IMR-90 (cell line): ENCODE measurements at places on chromosomes 12 and 14.

- no peaks in the 10 kb centered on the region for H3K36me3 ChIP-seq
- H3K4me1 ChIP-seq = no peaks in the 10 kb centered on the region
- H3K27me3 ChIP-seq = no peaks in the 10 kb centered on the region
- H3K27ac ChIP-seq = no peak overlapping the region
- DNase-seq = no peak
Observed at GRCh38 chr12:73892201-73892600, 645.4 kb upstream of the ATXN7L3B start.

DNA sequence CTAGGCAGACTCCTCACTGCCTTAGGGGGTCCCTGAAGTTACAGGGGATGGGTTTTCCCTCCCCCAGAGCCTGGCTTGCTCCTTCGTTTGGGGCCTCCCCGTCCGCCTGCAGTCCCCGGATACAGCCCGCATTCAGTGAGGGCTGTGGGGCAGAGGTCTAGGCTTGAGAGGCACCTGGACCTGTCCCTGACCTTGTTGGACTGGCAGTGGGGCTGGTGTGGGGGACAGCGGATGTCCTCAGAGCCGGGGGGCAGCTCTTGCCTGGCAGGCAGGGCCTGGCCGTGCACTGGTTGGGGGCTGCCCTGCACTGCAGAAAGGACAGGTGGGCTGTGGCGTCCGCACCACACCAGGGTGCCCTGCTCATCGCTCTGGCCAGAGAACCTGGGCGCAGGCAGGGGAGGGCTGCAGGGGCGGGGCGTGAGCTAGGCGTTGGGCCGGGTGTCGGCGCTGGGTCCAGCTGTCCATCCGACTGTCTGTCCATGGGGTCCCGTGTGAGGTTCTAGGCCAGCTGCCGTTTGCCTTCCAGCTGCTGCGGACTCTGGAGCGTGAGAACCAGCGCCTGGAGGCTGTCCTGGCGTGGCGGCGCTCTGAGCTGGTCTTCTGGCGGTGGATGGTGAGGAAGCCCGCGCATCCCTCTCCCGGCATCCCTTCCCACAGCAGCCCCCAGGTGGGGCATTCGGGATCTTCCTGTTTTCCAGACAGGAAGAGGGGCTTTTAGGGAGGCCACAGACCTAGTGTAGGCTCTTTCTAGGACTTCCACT is 6.0 kb downstream of the TEDC1 start:
- H3K27me3 ChIP-seq = no peaks in the 10 kb centered on the region
- H3K4me1 ChIP-seq = no peaks in the 10 kb centered on the region
- no peak overlapping the region for H3K4me3 ChIP-seq
- no peaks in the 10 kb centered on the region for H3K36me3 ChIP-seq

GRCh38 chr14:69247676-69248440 is 12.1 kb upstream of the GALNT16 start:
- H3K27me3 ChIP-seq = peaks cover 9% of the 10 kb centered on the region
- no peaks in the 10 kb centered on the region for H3K36me3 ChIP-seq
- no peak overlapping the region for H3K4me3 ChIP-seq
- DNase-seq = peak; percentile 94
- peak overlapping the region; percentile 23; the same call in 1 of the 2 replicates for H3K27ac ChIP-seq

DNA sequence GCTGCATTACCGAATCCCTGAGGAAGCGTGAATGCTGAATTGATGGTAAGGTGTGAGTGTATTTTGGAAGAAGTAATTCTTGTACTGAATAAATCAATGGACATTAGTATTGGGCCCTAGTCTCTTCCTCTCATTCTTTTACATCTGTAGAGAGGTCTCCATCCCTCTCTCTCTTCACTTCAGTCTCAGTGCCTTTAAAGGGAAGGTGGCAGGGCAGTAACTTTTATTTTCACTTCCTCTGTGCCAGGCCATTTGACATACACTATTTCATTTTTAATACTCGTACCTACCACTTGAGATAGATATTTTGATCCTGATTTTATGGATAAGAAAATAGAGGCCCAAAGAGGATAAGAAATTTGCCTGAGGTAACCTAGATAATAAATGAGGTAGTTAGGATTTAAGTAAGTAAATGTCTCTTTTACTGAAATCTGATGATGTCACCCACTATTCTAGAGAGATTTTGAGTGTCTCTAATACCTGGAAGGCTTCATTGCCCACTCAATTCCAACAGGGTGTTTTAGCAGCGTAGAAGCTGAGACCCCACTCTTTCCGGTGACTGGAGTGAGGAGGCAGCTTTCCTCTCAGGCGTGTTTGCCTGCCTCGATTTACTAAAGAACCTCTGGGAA is 177.9 kb upstream of the PRICKLE1 start:
- H3K4me3 ChIP-seq = no peak overlapping the region
- H3K27ac ChIP-seq = no peak overlapping the region
- H3K27me3 ChIP-seq = no peaks in the 10 kb centered on the region; the same call in 1 of the 2 replicates

DNA sequence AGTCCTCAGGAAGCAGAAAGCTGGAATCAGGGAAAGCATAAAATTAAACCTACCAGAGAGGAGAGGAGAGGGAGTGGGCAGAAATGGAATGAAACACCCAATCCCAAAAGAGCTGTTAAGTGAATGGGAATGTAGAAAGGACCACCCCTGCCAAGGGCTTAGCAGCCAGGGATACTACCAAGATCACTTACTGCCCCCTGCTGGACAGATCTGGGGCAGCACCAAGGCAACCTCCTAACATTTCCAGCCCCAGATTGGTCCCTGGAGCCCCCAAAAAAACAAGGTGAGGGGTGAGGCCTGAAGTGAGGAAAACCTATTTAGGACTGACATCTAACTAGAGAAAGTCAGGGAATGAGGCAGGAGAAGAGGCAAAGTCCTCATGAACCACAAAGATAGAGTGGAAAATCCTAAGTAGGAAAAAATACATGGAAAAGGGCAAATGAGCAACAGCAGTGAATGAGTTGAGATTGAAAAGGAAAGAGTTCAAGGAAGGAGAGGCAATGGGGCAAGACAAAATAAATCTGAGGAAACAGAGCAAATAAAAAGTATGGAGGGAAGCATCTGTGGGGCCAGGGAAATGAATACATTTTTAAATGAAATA is 11.2 kb upstream of the FKBP11 start:
- peaks cover 64% of the 10 kb centered on the region for H3K36me3 ChIP-seq
- DNase-seq = peak; percentile 79
- H3K4me3 ChIP-seq = no peak overlapping the region

DNA sequence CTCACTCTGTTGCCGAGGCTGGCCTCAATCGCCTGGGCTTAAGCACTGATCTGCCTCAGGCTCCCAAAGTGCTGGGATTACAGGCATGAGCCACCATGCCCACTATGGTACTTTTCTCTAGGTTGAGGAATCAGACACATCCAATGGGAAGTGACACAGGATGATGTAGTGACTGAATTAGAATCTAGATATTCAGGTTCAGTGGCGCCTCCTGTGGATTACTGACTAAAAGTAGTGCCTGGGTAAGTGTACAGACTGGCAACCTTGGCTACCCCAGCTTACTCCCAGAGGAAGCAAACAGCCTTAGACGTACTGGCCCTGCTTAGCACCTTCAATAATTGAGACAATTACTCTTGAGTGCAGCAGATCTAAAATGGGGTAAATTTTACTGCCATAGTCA is 22.8 kb downstream of the GALNT8 start:
- DNase-seq = no peak
- H3K36me3 ChIP-seq = no peaks in the 10 kb centered on the region
- no peaks in the 10 kb centered on the region for H3K4me1 ChIP-seq

DNA sequence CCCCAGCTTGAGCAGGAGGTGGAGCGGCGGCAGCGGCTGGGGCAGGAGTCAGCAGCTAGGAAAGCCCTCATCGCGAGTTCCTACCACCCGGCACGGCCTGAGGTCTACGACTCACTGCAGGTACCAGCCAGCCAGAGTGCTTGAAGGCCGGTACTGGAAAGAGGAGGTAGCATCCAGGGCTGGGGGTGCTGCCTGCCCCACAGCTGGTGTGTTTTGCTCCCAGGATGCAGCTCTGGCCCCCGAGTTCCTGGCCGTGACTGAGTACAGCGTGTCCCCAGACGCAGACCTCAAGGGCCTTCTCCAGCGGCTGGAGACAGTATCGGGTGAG is 1.6 kb downstream of the OGFOD2 start:
- no peak for DNase-seq
- H3K36me3 ChIP-seq = peaks cover 5% of the 10 kb centered on the region
- H3K27ac ChIP-seq = no peak overlapping the region

- H3K27ac ChIP-seq = no peak overlapping the region
- no peaks in the 10 kb centered on the region for H3K36me3 ChIP-seq
- DNase-seq = no peak
Observed at GRCh38 chr14:101726954-101727302, 34.6 kb upstream of the PPP2R5C start.

GRCh38 chr14:50006141-50006540 is 110.2 kb downstream of the VCPKMT start:
- H3K4me1 ChIP-seq = peaks cover 30% of the 10 kb centered on the region
- H3K27me3 ChIP-seq = no peaks in the 10 kb centered on the region
- H3K36me3 ChIP-seq = no peaks in the 10 kb centered on the region

- H3K27ac ChIP-seq = no peak overlapping the region
- H3K36me3 ChIP-seq = no peaks in the 10 kb centered on the region
- no peak overlapping the region for H3K4me3 ChIP-seq
- DNase-seq = no peak
Observed at GRCh38 chr12:93081810-93082165, 152.7 kb upstream of the EEA1 start.

DNA sequence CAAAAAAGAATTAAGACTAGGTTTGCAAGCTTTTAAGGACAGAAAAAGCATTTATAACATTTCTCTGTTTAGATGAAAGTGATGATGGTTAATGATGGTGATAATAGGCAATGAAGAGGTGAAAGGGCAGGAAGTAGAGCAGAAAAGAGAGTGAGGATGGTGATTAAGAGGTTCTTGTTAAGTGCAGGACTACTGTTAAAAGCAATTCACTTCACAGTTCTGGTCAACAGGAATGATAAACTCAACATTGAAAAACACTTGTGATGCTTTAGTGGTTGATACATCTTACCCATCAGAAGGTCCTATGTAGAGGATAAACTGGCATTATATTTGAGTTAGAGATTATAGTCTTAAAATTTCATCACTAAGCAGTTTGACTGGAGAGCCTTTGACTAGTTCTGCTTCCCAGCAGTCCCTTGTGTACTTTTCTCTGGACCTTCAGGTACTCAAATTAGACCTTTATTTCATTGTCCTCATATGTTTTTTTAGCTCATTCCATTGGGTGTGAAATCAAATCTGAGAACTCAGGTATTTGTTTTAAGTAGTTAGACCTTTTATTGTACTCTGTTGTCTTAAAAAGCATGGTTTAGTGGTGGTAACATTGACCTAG is 10.9 kb downstream of the RAP1B start:
- H3K27ac ChIP-seq = no peak overlapping the region
- H3K27me3 ChIP-seq = no peaks in the 10 kb centered on the region
- no peak overlapping the region for H3K4me3 ChIP-seq
- peaks cover 19% of the 10 kb centered on the region for H3K4me1 ChIP-seq
- DNase-seq = no peak

DNA sequence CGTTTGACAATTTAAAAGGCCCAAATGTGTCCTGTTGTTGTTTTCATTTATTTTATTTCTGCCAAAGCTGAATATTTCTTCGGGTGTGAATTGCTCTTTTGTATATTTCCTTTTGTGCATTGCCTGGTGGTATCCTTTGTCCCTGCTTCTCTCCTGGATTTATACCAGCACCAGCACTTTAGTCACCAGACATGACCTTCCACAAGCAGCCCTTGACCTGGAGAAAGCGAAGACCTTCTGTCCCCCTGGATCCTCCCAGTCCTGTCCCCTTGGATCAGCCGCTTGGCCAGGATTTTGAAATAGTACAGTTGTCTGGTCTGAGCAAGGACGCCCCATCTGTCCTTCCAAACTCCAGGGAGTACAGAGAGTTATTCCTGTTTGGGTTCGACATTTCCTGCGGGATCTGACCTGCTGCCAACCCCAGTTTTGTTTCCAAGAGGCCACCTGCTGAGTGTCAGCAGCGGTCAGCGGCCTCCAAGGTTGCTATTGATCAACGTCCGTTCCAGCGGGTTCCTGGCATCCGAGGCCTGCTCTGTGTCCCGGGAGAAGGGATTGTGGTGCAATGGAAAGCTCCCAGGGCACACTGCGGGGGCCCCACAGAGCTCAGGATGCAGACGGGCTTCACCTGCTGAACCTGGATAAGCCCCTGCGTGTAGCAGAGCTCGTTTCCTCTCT is 45.1 kb upstream of the CHGA start:
- DNase-seq = no peak
- no peak overlapping the region for H3K4me3 ChIP-seq
- no peaks in the 10 kb centered on the region for H3K36me3 ChIP-seq
- peaks cover 31% of the 10 kb centered on the region for H3K27me3 ChIP-seq
- no peak overlapping the region for H3K27ac ChIP-seq
- no peaks in the 10 kb centered on the region for H3K4me1 ChIP-seq

DNA sequence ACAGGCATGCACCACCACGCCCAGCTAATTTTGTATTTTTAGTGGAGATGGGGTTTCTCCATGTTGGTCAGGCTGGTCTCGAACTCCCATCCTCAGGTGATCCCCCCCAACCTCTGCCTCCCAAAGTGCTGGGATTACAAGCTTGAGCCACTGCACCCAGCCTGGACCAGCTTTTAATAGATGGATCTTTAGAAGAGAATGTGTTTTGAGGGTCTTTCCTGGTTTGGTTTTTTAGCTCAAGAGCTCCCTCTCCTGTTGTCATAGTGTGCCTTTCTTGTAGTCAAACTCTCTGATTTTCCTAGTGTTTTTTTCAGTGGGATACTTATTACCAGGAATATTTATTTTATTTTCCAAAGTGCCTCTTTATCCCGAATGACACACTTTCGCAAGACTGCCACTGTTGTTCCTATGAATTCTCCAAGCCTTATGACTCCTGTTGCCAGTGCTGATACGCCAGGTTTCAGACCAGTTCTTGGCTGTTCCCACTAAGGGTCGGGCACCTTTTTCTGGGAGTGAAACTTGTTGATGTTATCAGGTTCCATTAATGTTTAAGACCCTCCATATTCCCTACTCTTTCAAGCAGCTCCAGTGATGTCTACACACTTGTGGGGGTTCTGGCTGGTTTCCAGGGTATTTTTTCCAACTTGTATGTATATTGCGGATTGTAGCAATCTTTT is 31.5 kb upstream of the LIMA1 start:
- peak; percentile 80 for DNase-seq
- H3K36me3 ChIP-seq = no peaks in the 10 kb centered on the region
- H3K27ac ChIP-seq = no peak overlapping the region
- H3K4me1 ChIP-seq = peaks cover 6% of the 10 kb centered on the region

DNA sequence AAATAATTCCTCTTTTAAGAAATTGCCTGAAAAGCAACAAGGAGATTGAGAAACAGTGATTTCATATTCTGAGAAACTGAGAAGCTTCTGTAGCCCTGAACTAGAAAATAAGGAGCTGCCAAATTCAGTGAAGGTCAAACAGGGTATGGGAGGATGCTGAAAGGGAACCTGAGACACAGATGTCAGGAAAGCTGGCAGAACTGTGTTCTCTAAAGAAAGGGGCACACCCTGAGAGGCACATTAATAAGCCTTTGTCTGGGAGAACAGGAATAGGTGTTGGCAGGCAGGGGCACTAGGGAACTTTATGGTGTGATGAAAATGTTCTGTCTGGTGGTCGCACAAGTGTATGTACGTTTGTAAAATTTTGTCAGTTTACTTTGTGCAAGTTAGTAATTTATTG is 29.6 kb downstream of the VRK1 start:
- no peak overlapping the region for H3K27ac ChIP-seq
- no peak overlapping the region for H3K4me3 ChIP-seq
- H3K36me3 ChIP-seq = no peaks in the 10 kb centered on the region
- DNase-seq = no peak

GRCh38 chr12:6106218-6106617 is 18.3 kb downstream of the VWF start:
- H3K27ac ChIP-seq = no peak overlapping the region
- no peak for DNase-seq
- H3K4me3 ChIP-seq = no peak overlapping the region
- H3K27me3 ChIP-seq = no peaks in the 10 kb centered on the region

- no peaks in the 10 kb centered on the region for H3K36me3 ChIP-seq
- no peak for DNase-seq
- H3K27ac ChIP-seq = no peak overlapping the region
- no peaks in the 10 kb centered on the region for H3K4me1 ChIP-seq
Observed at GRCh38 chr12:99910342-99910741, 74.4 kb downstream of the ANKS1B start.
